ENCODE measurements at places on chromosomes 13 and 19.

GRCh38 chr13:21528616-21529015 lies 69.5 kb upstream of the ZDHHC20 start:
- DNase-seq, result no peak

DNA sequence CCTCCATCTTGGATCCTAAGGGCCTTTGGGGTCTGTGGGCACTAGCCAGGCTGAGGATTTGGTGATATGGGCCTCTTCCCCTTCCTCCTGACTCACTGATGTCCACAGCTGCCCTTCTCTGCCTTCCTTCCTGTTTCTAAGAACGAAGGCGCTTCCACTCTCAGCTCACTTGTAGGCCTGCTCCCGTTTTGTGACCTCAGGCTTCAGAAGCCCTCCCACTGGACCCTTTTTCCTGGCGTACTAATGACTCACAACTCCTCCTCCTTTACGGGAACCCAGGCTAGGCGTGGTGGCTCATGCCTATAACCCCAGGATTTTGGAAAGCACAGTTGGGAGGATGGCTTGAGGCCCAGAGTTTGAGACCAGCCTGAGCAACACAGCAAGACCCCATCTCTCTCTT lies 55.6 kb downstream of the TMED1 start:
- DNase-seq, result no peak

DNA sequence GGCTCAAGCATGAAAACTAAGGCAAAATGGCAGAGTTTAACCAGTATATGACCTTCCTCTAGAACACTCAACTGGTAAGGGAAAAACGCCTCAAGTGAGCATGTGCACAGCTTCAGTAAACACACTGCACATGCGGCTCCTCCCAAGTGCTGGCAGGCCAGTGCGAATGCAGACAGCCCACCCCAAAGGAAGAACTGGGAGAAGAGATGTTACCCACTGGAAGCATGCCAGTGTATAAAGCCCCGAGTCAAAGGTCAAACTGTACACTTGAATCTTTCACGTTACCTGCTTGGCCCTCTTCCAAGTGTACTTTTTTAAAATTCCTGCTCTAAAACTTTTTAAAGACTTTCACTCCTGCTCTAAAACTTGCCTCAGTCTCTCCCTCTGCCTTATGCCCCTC lies 19.2 kb upstream of the RCBTB1 start:
- DNase-seq, result no peak

DNA sequence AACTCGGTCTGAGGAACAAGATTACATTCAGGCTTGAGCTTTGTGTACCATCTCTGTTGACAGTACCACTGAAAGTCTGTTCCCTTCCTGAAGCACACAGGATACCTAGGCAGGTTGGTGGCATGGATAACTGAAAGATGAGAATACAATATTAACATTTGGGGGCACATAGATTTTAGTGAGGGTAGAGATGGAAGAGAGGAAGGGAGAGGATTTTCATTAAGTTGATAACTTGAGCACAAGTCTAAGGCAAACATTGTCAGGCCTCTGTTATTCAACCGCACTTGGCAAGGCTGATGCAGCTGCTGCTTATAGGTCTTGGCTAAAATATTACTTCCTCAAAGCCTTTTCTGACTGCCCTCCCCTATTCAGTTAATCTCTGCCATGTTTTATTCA lies 10.9 kb downstream of the MIR17HG start:
- no peak for DNase-seq

DNA sequence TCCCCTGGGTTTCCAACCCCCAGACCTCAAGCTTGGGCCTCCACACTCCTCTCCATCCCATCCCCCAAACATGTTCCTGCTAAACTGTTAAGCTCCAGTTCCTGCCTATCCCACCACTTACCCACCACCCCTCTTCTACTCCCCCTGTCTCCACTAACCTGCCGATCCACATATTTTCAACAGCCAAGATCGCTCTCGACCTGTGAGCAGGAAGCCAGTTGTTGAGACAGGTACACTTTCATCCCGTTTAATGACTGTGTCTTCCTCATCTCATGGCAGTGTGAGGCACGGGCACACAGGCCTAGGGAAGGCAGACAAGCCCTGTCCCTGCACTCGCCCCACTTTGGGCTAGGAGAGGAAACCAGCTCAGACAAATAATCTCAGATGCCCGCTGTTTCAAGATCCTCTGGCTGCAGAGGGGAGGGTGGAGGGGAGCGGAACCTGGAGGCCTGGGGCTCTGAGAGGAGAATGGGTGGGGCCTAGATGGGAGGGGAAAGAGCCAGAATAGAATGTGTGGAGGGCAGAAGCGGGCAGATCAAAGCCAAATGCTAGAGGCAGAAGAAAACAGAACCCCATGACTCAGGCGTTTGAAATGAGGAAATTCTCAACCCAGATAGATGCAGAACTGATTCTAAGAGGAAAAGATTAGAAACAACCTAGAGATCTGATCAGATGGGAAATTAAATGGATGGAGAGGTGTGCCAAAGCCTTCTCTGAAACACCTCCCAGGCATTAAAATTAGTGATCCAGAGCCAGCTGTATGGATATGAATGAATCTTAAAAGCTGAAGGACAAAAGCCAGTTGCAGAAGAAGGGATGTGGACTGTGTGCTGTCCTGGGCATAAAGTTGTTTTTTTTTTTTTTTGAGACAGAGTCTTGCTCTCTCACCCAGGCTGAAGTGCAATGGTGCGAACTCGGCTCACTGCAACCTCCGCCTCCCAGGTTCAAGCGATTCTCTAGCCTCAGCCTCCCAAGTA lies 16.9 kb upstream of the CYP2S1 start:
- no peak for DNase-seq

DNA sequence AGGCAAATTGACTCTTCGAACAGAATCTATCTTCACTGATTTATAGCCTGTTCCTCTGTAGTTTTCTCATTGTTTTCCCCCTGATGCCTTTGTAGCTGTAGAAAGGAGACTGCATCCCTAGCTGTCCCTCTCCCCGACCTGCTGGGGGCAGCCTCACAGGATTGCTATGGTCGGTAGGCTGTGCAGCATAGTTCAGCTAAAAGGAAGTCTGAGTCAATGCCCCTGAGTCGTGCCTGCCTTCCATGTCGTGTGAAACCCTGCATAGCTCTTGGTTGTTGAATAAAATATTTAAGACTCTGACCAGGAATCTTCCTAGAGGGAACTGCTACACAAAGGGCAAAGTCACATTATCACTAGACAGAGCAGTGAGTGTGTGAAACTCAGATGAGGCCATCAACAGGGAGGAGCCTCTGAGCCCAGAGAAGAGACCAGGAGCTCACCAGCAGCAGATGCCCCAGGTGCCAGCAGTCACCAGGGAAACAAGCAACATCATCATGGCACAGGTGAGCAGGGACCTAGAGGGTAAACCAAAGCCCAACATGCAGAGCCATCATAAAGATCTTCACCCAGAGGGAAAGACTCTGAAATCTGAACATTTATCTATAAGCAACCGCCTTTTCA lies 108.4 kb upstream of the NBEA start:
- DNase-seq, result no peak

DNA sequence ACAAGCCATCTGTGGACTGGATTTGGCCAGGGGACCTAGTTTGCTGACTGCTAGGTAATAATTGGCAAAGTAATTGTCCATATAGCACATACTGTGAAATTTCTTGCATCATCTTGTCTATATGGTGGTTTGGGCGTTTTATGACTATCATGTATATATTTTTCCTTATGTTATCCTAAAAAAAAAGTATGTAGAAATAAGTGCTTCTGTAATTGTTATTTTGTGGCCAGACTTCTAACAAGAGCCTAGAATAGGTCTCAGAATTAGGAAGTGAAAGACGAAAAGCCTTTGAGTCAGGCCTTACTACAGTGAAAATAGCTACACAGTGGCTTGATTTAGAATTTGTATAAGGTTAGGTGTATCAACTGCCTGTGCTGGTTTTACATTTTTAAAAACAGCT lies 4.2 kb downstream of the FNDC3A start:
- no peak for DNase-seq

DNA sequence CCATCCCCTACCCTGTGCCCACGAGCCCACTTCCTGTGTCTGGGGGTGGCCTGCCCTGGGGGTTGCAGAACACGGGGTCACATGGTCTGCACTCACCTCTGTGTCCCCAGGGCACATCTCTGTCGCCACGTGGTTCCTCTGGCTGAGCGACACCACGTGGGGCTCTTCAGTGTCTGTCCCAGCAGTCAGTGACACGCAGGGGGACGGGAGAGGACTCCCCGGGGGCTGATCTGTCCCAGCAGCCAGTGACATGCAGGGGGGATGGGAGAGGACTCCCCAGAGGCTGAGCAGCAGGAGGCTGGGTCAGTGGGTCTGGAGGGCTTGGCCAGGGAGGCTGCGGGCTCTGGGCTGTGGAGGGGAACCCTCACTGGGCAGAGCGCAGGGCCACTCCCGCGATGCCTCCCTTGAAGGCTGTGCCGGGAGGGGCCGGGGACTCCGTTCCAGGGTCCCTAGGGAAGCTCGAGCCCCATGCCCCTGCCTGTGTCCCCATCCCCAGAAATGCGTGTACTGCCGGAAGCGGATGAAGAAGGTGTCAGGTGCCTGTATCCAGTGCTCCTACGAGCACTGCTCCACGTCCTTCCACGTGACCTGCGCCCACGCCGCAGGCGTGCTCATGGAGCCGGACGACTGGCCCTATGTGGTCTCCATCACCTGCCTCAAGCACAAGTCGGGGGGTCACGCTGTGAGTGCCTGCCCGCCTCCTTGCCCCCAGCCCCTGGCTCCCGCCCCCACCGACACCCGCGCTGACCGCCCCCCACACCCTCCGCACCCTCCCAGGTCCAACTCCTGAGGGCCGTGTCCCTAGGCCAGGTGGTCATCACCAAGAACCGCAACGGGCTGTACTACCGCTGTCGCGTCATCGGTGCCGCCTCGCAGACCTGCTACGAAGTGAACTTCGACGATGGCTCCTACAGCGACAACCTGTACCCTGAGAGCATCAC lies 174.8 kb downstream of the KDM4B start:
- DNase-seq, result no peak

GRCh38 chr19:30391554-30392551 lies 19.7 kb downstream of the ZNF536 start:
- no peak for DNase-seq
